GM18507 (cell line): ENCODE measurements at places on chromosomes 12 and 14.

GRCh38 chr12:122875590-122876220 lies 20.2 kb downstream of the VPS37B start:
- DNase-seq = no peak

GRCh38 chr14:93708800-93709199 lies 79.5 kb downstream of the PRIMA1 start:
- DNase-seq = no peak

- no peak for DNase-seq
Observed at GRCh38 chr12:114414866-114415524, 9.1 kb upstream of the TBX5 start.

GRCh38 chr12:19794116-19794515 lies 354.8 kb downstream of the AEBP2 start:
- no peak for DNase-seq

- peak; percentile 56 for DNase-seq
Observed at GRCh38 chr12:108635201-108635996, 1.7 kb upstream of the SELPLG start.

GRCh38 chr14:81031488-81031887 lies 76.1 kb downstream of the TSHR start:
- no peak for DNase-seq

- DNase-seq = no peak
Observed at GRCh38 chr12:73185403-73185802, 913.2 kb downstream of the TRHDE start.

- DNase-seq = no peak
Observed at GRCh38 chr14:83909507-83909906, 1620.4 kb upstream of the FLRT2 start.

DNA sequence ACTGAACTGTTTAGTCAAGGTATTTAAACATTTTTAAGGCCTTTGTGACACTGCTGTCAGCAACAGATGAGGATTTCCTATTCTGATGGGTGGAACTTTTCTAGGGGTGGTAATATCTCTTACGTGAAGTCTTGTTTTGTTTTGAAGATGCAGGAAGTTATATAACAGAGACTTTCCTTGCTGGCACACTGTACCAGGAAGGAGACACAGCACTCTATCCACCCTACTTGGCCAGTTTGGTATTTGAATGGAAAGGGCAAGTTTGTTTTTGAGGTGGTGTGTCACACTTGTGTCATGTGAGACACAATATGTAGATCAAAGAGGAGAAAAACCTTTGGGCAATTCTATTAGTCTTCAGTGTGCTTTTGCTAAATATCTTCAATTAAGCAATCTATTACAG lies 51.6 kb upstream of the SRP54 start:
- no peak for DNase-seq

- DNase-seq = no peak
Observed at GRCh38 chr12:24047326-24047725, 97.9 kb upstream of the SOX5 start.

GRCh38 chr14:72619111-72619571 lies 274.8 kb downstream of the DPF3 start:
- DNase-seq = no peak

- no peak for DNase-seq
Observed at GRCh38 chr12:90290980-90291975, 582.6 kb upstream of the ATP2B1 start.

GRCh38 chr14:31206536-31207286 lies 882 bp downstream of the HECTD1 start:
- DNase-seq = peak; percentile 9

- peak; percentile 22 for DNase-seq
Observed at GRCh38 chr14:103808403-103809001, 38.9 kb downstream of the PPP1R13B start.

DNA sequence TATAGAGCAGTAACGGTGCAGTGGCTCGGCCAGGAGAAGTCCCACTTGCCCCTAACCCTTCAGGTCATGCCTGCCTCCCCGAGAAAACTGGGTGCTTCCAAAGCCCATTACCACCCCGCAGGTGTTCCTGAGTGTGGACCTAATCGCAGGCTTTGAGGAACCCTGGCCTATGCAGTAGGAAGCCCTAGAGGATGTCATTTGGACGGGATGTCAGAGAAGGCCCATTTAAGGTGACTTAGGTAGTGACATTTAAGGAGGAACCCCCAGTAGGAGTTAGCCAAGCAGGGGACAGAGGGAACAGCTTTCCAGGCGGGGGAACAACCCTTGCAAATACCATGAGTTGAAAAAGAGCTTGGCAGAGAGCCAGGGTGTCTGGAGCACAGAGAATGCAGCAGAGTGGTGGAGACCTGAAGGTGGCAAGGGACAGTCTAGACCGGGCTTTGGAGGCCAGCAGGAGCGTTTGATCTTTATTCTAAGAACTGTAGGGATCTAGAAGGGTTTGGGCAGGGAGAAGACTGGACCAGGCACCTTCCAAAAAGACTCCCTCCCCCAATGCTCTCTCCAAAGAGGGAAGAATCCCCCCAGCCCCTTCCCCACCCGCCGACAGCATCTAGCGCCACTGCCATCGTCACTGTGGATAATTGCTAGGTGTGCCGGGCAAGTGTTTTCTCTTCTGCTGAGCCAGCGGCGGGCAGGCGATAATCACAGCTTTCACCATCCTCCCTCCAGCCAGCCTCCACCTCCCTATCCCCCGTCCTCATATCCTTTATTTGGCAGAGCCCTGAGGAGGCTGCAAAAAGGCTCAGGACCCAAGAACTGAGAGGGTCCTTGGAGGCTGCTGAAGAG lies 33.3 kb upstream of the BEGAIN start:
- no peak for DNase-seq

- no peak for DNase-seq
Observed at GRCh38 chr12:65306366-65307168, 28.1 kb downstream of the MSRB3 start.

DNA sequence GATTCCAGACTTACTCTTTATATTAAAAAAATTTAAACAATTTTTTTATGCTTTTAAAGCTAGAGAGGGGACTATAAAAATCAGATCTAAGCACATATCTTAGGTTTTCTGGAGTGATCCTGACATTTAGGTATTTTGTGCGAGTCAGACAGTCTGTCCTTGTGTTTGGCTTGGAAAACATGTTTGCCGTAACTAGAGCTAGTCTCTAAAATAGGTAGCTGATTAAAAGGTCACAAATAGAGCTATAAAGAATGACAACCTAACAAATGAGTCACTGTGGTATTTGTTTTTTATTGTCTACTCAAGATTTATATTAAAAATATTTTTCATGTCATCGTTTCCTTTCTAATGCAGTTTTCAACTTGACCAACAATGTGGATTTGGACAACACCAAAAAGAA lies 73.4 kb downstream of the MNAT1 start:
- no peak for DNase-seq

DNA sequence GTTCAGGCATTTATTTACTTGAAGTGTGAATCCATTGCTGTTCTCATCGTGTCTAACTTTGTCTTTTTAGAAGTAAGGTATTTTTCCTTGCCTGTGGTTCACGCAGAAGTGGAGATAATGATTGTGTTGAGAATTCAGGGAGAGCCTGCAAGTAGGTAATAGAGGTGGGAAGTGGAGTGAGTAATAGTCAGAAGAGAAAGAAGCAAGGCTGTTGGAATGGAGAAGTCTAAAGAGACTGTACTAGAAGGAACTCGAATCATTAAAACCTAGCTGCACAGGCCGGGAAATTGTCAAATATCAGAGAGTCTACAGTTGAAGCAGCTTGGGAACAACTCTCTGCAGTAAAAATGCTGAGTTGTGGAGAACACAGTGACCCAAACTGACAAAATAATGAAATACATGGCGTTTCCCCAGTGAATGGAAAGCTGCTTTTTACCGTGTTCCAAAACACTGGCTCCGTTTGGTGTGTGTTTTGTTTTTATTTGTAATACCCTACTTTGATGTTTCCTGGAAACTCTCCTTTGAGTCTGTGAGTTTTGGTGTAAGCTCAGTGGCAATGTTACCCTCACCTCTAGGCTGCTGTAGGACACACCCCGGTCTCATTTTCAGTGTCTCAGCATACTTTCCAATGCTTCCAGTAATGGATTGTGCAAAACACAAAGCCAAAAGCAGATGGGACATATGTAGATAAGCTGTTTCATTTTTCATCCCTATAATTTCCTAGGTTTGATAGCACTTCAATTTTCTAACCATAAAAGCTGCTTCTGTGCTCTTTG lies 146.6 kb downstream of the CRADD start:
- DNase-seq = no peak

GRCh38 chr12:52155048-52155868 lies 36.6 kb downstream of the KRT80 start:
- no peak for DNase-seq

- no peak for DNase-seq
Observed at GRCh38 chr12:77213319-77213718, 147.9 kb upstream of the E2F7 start.

DNA sequence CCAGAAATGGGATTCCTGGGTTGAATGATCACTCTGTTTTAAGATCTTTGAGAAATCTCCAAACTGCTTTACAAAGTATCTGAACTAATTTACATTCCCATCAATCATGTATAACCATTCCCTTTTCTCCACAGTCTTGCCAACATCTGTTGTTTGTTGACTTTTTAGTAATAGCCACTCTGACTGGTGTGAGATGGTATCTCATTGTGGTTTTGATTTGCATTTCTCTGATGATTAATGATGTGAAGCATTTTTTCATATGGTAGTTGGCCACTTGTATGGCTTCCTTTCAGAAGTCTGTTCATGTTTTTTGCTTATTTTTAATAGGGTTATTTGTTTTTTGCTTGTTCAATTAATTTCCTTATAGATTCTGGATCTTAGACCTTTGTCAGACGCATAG lies 211.8 kb upstream of the AVPR1A start:
- DNase-seq = no peak

GRCh38 chr14:70192915-70193314 lies 4.2 kb upstream of the SLC8A3 start:
- DNase-seq = no peak

- DNase-seq = no peak
Observed at GRCh38 chr14:78611796-78612571, 441.8 kb downstream of the NRXN3 start.

DNA sequence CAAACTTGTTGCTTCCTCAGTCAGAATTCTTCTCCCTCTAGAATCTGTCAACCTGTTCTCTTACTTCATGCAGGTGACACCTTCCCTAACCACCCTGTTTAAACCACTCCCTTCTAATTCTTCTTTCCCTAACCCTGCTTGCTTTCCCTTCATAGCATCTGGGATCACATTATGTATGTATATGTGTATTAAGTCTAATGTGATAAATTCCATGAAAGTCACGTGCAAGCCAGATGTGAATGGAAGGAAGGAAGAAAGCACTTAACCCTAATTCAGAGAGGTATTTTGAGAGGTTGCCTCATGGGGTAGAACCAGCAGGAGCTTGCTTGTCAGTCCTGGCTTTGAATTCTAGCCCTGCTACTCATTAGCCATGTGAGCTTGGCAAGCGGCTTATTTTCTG lies 340.0 kb downstream of the TRHDE start:
- DNase-seq = no peak

DNA sequence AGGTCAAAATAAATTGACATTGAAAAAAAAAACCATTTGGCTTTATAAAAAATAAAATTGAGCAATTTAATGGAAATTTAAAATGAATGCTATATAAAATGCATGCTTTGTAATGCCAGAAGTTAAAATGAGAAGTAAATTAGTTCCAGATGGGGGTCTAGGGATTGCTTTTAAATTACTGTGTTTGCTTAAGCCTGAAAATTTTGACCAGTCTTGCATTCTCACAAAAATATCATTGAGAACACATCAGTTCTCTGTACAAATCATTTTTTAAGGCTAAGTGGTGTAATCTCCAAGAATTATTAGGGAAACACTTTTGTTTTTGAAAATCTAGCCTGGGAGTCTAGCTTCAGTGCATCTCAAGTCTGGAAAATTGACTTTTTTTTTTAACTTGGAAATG lies 90.7 kb downstream of the RERG start:
- DNase-seq = no peak

- no peak for DNase-seq
Observed at GRCh38 chr14:76793324-76793723, 19.4 kb downstream of the ANGEL1 start.

GRCh38 chr12:114241973-114242434 lies 163.9 kb downstream of the TBX5 start:
- no peak for DNase-seq
